ENCODE measurements at places on chromosomes 3 and 15. TPM values are rescaled to one million over a fixed set of nuclear protein-coding genes. Genes with fewer than 3 reads are reported as not detected.

GRCh38 chr15:32974691-32975090, 219.8 kb downstream of the FMN1 start:
- no peak for DNase-seq
- H3K4me1 ChIP-seq = no peaks in the 10 kb centered on the region
- no peak overlapping the region for H3K27ac ChIP-seq
- no peak overlapping the region for H3K4me3 ChIP-seq

Gene FAM227B
- 6.0 TPM for total RNA-seq

DNA sequence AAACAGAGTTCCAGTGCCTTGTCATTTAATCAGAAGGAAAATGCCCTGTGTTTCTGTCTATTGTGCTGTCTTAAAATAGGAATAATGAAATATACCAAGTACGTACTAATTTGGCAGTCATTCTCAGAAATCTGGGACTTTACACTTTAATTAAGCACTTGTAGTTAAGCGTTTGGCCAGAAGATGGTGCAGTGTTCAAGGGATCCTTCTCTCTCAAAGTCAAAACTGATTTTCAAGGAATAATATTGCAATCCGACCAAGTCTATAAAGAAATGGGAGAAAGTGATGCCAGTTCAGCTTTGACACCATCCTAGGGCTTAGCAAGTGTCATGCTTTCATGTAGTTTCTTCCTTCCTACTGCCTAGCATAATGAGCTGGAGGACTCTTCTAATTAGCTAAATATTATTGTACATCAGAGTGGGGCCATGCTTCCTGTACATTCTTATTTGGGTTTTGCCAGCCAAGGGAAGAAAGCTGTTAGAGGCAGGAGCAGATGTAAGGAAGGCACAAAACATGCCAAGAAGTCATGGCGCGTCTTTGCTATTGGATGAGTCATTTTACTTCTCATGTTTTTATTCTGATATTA, 64.8 kb downstream of the SAMMSON start:
- no peaks in the 10 kb centered on the region for H3K36me3 ChIP-seq
- no peak overlapping the region for H3K27ac ChIP-seq
- H3K4me3 ChIP-seq = no peak overlapping the region
- DNase-seq = peak; percentile 13

Gene TMEM39A
- total RNA-seq = 26.0 TPM

DNA sequence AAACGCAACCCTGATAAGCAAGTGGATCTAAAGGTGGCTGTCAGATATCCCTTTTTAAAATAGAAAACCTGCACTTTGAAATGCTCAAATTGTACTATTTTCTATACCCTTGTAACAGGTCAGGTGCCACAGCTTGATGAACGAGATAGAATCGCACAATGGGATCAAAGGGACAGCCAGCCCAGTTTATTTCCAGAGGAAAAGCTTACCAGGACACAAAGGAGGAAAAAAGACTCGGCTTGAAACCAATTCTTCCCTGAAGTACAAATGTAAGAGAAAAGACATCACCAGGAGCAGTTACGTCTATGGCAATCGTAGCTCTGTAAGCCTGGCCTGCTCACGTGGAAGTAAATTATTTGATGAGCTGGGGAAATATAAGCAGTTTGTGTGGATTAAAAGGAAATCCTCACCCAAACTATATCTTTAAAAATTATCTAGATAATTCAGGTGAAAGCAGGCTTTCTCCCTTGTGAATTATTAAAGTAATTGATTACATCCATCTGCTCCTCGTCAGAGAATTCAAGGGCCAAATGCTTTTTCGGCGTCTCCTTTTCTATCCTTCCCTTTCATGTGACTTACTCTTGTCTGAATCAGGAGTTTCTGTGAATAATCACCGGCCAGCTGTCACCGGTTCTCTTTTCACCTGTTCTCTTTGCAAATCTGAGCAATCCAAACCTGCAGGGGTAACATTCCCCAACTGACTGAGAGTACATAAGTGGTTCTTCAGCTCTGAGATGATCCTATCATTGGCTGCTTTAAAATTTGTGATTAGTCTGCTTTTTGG, 339.2 kb upstream of the ONECUT1 start:
- H3K27ac ChIP-seq = no peak overlapping the region
- H3K4me1 ChIP-seq = no peaks in the 10 kb centered on the region
- H3K27me3 ChIP-seq = no peaks in the 10 kb centered on the region
- H3K4me3 ChIP-seq = no peak overlapping the region

GRCh38 chr3:18425641-18426257, 610 bp upstream of the SATB1 start:
- H3K27ac ChIP-seq = peak overlapping the region; percentile 97
- DNase-seq = peak; percentile 84
- peaks cover 68% of the 10 kb centered on the region for H3K4me1 ChIP-seq
- peaks cover 73% of the 10 kb centered on the region for H3K36me3 ChIP-seq
- H3K4me3 ChIP-seq = peak overlapping the region; percentile 90

DNA sequence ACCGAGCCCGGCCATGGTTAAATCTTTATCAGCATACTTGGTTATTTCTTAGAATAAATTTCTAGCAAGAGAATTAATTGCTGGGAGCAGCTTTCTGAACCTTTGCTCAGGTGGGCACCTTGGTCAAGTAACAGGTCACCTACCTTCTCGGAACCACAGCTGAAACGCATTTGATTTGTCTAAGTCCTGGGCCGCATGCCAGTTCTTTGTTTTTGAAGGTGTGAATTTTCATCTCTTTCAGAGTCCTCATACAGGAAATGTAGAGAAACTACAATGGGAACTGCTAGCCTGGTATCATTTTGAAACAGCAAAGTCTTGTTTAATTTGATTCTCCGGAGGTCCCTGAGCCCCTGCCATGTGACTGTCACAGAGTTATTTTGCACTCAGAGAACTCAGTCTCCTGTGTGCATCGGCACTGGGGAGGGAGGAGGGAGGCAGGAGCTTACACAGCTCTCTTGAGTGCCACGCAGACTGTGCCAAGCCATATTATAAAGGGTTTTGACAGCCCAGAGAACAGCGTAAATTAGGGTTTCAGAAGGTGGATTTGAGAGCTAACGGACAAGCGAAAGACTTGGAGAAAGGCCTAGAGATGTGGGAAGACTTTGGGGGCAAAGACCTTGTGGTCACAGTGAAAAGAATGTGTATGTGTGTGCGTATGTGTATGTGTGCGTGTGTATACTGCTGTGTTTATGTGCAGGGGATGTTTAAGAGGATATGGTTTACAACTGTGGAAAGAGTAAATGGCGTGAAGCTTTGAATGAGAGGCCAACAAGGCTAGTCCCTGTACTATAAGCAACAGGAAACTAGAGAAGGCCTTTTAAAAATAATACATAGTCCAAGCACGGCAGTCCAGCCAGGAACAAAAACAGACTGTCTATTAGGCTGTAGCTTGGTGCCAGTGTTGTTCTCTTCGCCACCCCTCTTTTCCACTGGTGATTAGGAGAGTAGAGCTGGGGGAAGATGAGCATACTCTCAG, 61.8 kb upstream of the ATP13A3 start:
- H3K36me3 ChIP-seq = no peaks in the 10 kb centered on the region
- DNase-seq = no peak
- H3K27ac ChIP-seq = no peak overlapping the region
- no peak overlapping the region for H3K4me3 ChIP-seq

DNA sequence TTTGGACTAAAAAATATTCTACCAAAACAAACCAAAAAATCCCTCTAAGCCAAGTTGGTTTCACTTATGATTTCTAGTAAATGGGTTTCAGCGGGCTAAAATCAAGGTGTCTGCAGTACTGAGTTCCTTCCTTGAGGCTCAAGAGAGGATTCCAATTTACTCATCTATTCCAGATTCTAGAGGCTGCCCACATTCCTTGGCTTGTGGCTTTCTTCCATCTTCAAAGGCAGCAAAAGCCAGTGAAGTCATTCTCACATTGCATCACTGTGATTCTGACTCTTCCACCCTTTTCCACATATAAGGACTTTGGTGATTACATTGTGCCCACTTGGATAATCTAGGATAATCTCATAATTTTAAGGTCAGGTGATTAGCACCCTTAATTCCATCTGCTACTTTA, 48.1 kb downstream of the DPPA2 start:
- no peak overlapping the region for H3K4me3 ChIP-seq
- H3K27me3 ChIP-seq = no peaks in the 10 kb centered on the region
- DNase-seq = no peak
- H3K36me3 ChIP-seq = no peaks in the 10 kb centered on the region
- no peaks in the 10 kb centered on the region for H3K4me1 ChIP-seq
- no peak overlapping the region for H3K27ac ChIP-seq

- H3K27me3 ChIP-seq = peaks cover 11% of the 10 kb centered on the region
- no peak overlapping the region for H3K27ac ChIP-seq
- peaks cover 3% of the 10 kb centered on the region for H3K4me1 ChIP-seq
- H3K36me3 ChIP-seq = no peaks in the 10 kb centered on the region
- no peak overlapping the region for H3K4me3 ChIP-seq
These were observed 61.0 kb downstream of the ISG20 start for GRCh38 chr15:88699861-88700260.

DNA sequence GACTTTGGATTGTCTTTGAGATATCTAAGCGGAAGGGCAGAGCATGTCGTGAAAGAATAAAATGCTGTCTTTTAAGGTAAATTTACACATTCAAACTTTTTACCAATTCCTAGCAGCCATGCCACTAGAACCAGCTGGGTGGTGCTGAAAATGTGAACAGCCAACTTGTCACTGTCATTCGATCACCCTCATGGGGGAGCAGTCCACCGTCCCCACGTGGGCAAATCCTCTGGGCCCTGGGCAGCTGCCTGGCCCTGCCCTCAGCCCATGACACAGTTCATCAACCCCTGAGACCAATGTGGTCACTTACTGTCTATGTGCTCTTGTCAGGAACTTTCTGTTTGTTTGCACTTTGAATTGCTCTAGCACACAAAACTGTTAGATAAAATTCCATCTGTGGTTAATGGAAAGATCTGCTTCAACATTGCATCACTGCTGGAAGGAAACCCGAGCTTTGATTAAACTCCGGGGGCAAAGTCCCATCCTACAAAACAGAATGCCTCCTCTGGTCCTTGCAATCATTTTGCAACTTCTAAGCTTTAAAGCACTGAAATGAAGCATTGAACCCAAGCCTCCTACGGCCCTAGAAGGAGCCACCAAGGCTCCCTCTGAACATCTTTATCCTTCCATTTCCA, 50.1 kb downstream of the PCSK6 start:
- peaks cover 7% of the 10 kb centered on the region for H3K27me3 ChIP-seq
- H3K4me3 ChIP-seq = no peak overlapping the region
- no peak for DNase-seq
- H3K36me3 ChIP-seq = no peaks in the 10 kb centered on the region
- no peak overlapping the region for H3K27ac ChIP-seq

GRCh38 chr3:39917065-39917773, 107.8 kb downstream of the MYRIP start:
- no peaks in the 10 kb centered on the region for H3K4me1 ChIP-seq
- no peaks in the 10 kb centered on the region for H3K27me3 ChIP-seq
- no peaks in the 10 kb centered on the region for H3K36me3 ChIP-seq
- H3K27ac ChIP-seq = no peak overlapping the region
- H3K4me3 ChIP-seq = no peak overlapping the region

GRCh38 chr3:69342074-69342473, 43.8 kb downstream of the FRMD4B start:
- peaks cover 4% of the 10 kb centered on the region for H3K27me3 ChIP-seq
- no peak overlapping the region for H3K27ac ChIP-seq
- H3K36me3 ChIP-seq = no peaks in the 10 kb centered on the region
- H3K4me1 ChIP-seq = no peaks in the 10 kb centered on the region
- DNase-seq = no peak
- no peak overlapping the region for H3K4me3 ChIP-seq

DNA sequence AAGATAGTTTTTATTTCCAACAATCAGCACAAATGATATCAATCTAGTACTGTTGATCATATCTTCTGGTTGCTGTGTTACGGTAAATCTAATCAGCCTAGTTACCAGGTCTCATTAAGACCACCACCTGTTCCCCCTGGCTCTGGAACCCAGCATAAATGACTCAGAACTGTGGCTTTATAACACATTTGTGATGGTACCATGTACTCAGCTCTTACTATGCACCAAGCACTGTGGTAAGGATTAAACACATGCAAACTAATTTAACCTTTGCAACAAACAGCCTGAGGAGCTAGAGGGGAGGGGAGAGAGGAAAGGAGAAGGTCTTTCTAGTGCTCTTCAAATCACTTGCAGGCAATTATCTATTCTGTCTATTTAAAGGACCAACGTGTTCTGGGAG, 173.9 kb upstream of the LMCD1 start:
- peaks cover 24% of the 10 kb centered on the region for H3K4me1 ChIP-seq
- no peaks in the 10 kb centered on the region for H3K36me3 ChIP-seq
- no peak overlapping the region for H3K27ac ChIP-seq
- no peak for DNase-seq
- no peak overlapping the region for H3K4me3 ChIP-seq

DNA sequence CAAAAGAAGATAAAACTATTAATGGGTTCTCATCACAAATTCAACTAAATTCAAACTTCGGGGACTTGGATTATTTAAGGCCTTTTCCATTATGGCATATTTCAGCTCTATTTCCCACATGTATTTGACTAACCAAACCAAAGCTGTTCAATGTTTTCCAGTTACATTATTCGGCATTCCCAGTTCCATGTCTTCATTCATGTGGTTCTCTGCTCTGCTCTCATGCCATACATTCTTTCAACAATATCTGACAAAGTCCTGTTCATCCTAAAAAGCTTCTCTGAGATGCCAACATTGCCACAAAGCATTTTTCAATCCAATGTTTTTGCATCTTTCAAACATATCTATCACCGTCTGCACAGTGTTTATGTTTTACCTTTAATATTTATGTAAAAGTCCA, 141.4 kb downstream of the GREM1 start:
- H3K36me3 ChIP-seq = no peaks in the 10 kb centered on the region
- H3K4me1 ChIP-seq = no peaks in the 10 kb centered on the region
- H3K27me3 ChIP-seq = no peaks in the 10 kb centered on the region
- H3K4me3 ChIP-seq = no peak overlapping the region
- H3K27ac ChIP-seq = no peak overlapping the region

- peaks cover 11% of the 10 kb centered on the region for H3K36me3 ChIP-seq
- H3K4me3 ChIP-seq = no peak overlapping the region
- peaks cover 63% of the 10 kb centered on the region for H3K4me1 ChIP-seq
- no peaks in the 10 kb centered on the region for H3K27me3 ChIP-seq
These were observed 946.2 kb upstream of the CFAP20DC start for GRCh38 chr3:59996056-59996455.

DNA sequence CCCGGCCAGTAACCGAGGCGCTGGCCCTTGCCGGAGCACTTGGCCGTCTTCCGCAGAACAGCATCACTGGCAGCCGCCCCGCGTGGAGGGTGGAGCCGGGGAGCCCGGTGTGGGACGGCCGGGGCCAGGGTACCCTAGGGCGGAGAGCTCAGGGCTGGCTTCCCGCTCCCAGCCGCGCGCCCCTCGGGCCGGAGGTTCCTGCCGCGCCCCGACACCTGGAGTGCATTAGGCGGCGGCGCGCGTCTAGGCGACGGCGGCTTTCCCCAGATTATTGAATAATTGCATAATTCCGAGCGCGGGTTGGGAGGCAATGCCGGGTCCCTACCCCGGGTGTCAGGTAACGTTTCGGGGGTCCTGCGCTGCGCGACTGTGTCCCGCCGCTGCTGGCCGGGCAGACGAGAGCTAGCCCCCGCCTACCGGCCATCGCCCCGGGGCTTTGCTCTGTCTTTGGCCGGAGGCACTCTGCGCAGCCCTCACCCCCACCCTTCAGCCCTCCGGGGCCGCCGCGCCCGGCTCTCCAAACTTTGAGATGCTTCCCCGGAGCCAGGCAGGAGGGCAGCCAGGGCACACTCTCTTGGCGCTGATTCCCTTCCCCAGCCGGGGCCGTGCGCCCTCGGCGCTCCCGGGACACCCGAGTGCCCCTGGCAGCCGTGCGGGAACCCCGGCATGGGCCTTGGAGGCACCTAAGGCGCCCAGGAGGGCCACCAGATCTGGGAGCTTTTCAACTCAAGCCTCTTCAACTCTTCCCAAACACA, 749 bp downstream of the ITGA11 start:
- no peak overlapping the region for H3K27ac ChIP-seq
- no peak for DNase-seq
- no peaks in the 10 kb centered on the region for H3K4me1 ChIP-seq
- H3K27me3 ChIP-seq = peaks cover 38% of the 10 kb centered on the region

Gene AMT
- total RNA-seq = 2.5 TPM
